Fibroblast of the aortic adventitia (primary cell): ENCODE measurements at places on chromosomes 3 and 15. TPM values are rescaled to one million over a fixed set of nuclear protein-coding genes. Genes with fewer than 3 reads are reported as not detected.
A peak's percentile ranks its signal among the peaks of the same experiment; 100 is the strongest.

GRCh38 chr15:80203361-80203885 lies 48.6 kb downstream of the CTXND1 start:
- DNase-seq = no peak

DNA sequence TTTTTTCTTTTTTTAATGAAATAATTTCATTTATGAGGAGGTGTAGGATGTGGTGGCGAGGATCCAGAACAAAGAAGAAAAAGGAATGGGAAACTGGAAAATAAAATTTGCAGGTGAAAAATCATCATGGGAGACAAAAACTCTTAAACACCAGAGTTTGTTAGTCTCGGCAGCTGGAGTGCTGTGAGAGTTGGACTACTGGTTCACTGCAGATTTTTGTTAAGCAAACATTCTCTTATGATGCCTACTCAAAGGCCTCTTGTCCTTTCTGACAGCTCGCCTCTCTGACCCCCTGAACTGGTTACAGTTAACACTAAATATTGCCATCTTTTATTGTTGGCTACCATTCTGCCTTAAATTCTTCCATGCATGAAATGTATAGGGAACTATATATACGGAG lies 152.4 kb upstream of the DPH6 start:
- no peak for DNase-seq

GRCh38 chr3:8953313-8953712 lies 10.0 kb downstream of the RAD18 start:
- no peak for DNase-seq

DNA sequence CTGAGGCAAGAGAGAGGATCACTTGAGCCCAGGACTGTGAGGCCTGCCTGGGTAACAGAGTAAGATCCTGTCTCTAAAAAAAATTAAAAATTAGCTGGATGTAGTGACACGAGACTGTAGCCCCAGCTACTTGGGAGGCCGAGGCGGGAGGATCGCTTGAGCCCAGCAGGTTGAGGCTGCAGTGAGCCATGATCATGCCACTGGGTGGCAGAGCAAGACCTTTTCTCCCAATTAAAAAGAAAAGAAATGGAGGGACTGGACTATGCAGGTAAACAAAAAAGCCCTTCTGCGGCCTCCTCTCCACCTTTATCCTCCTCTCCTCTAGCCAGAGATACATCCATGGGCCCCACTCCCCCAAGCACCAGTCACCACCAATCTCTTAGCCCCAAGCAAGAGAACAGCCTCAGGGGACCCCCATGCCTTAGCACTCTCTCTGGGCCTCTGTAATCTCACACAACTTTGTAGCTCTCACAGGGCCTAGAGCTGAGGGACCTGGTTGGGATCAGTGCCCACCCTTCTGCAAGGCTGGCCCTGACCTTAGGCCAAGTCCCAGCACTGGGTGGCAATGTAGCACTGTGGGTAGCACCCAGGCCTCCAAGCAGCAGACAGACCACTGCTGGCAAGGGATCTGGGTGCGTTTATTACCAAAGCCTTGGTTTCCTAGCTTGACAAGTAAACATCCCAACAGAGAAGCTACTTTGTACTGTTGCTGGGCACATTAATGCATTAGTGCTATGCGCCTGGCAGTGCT lies 43.4 kb downstream of the FAM174B start:
- DNase-seq = no peak

GRCh38 chr3:66053550-66054094 lies 14.9 kb upstream of the MAGI1 start:
- DNase-seq = peak; percentile 31

- DNase-seq = no peak
Measured at GRCh38 chr3:197709135-197709534, 27.6 kb downstream of the RUBCN start.

DNA sequence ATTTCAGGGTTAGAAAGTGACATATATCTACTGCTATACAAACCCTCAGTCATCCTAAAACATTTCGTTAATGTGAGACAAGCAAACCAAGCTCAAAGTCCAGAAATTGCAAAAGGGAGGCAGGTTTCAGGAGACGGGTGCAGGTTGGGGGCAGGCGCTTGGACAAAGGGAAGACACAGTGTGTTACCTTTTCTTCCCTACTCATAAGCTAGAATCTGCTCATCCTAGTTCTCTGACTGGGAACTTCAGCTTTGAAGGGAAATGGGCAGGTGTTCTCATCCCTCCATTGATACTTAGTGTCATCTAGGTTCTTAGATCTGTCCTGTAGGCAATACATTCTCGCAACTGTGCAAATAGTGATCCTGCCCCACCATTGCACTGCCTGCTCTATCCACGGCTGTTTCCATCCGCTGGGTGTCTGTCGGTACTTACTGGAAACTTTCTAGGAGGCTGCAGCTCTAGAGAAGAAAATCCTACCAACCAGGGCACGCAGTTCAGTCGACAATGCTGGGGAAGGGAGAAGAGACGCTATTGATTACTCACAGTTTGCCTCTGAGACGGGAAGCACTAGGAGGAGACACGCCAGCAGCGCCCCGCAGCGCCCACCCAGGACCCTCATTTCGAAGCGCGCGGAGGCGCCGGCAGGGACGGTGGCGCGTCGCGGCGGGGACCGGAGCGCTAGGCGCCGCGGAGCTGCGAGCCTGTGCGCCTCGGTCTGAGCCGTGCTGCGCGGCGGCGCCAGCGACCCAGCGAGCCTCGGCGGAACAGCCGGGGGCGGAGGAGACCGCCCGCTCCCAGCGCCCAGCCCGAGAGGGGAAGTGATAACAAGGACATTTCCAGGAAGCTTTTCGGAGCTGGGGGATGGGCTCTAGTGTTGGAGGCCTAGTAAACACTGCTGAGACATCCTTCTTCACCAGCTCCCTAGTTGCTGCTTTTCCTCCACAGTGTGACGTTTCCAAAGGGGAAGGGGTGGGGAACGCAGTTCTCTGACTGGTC lies at the start of gene PROS1:
Gene PROS1 (minus strand): TSS at position 766 of the 996 bp plus-strand sequence. CDS start 147 bp downstream, at position 619.
- DNase-seq = peak; percentile 91

GRCh38 chr15:65286069-65286703 lies 497 bp downstream of the PARP16 start:
- DNase-seq = peak; percentile 16

GRCh38 chr3:156360083-156360482 lies 194.8 kb downstream of the SSR3 start:
- no peak for DNase-seq

GRCh38 chr3:51340013-51340829 lies 44.9 kb upstream of the MANF start:
- peak; percentile 97 for DNase-seq

- DNase-seq = peak; percentile 92
Measured at GRCh38 chr15:31435261-31435911, 108.8 kb downstream of the KLF13 start.

GRCh38 chr3:10647376-10647775 lies 142.0 kb upstream of the ATP2B2 start:
- DNase-seq = no peak

DNA sequence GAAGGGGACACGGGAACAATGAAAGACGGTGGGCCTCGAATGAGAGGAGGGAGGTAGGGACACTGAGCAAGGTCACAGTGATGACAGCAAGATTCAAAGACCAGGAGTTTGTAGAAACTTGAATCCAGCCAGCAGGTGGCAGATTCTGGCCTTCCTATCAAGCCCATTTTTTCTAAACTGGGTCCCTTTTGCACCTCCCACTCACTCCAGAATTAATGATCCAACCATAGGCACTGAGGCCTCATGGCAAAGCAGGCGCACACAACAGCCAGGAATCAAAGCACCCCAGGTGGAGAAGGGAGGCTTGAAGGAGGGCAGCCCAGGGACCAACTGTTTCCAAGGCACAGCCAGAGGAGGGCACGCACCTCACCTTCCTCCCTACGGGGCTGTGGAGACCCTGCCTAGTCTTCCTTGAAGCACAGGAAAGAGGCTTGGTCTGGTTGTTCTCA lies 90.2 kb downstream of the ANP32A start:
- DNase-seq = peak; percentile 70

DNA sequence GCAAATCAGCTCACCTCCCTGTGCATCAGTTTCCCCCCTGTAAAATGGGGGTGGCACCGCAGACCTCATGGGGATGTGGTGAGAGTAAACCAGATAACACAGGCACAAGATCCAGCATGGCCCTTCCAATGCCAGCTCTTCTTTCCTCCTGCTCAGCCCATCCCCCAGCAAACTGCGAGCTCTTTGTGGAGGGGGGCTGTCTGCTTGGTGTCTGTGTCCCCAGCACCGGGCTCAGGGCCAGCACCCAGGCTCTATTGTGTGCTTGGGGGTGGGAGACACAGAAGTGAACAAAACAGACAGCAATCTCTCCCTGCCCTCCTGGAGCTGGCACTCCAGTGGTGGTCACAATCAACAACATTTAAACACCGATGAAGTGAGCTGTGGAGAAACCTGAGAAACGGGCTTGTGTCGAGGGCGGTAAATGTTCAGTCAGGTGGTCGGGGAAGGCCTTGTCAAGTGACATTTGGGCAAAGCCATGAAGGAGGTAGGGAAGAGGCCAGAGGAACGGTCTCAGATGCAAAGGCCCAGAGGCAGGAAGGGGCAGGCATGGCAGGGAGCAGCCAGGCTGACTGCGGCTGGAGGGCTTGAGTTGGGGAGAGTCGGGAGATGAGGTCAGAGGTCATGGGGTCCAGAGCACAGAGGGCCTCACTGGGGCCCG lies 28.4 kb downstream of the GRIP2 start:
- no peak for DNase-seq

DNA sequence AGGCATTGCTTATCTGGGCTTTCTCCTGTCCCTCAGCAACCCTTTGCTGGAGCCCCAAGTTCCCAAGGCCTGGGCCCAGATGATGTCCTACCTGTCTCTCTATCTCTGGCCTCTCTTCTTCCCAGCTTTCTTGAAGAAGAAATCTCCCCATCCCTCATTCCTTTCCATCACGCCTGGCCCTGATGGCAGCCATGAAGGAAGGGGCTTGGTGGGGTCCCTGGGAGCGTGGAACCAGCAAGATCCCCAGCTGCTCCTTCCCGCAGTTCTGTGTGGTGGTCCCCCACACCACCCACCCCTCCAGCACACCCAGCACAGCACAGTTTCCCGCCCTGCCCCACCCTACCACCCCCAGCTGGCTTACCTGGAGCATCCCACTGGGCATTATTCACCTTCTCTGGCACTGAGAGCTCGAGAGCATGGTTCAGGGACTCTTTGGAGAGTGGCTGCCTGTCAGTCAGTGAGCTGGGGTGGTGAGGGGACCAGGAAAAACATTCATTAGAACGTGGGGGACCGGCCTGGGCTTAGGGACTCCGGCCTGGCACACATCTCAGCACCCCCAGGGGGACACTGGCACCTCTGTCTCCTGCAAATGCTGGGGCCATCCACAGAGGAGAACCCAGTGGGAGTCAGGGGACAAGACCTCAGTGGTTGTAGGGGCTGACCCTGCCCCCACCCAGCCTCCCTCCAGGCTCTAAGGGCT lies 26.6 kb downstream of the ACSBG1 start:
- DNase-seq = no peak

- DNase-seq = no peak
Measured at GRCh38 chr15:87747087-87747486, 509.5 kb downstream of the NTRK3 start.

DNA sequence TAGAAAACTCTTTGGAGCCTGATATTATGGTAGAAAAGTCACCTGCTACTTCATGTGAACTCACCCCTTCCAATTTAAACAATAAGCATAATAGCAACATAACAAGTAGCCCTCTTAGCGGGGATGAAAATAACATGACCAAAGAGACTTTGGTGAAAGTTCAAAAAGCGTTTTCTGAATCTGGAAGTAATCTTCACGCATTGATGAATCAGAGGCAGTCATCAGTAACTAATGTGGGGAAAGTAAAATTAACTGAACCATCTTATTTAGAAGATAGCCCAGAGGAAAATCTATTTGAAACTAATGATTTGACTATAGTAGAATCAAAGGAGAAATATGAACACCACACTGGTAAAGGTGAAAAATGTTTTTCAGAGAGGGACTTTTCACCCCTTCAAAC lies 5.1 kb upstream of the SCG5 start:
- no peak for DNase-seq

DNA sequence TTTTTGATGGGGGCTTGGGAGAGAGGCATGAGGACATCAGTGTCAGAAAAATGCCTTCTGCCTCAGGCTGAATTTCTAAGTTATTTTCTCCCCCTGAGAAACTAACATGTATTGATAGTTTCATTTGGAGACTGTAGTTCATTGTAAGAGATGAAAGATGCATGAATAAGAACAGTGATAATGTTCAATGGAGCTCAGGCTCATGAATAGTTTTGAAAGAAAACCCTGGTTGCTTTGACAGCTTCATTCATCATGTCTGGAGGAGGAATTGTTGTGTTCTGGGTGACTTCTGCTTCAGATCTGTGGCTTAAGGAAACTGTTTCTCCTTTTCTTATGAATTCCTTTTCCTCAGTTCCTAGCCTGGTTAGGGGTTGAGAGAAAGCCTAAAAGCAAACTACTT lies 204.0 kb upstream of the LRRC3B start:
- DNase-seq = no peak

GRCh38 chr15:99132122-99132521 lies 27.2 kb downstream of the SYNM start:
- no peak for DNase-seq

DNA sequence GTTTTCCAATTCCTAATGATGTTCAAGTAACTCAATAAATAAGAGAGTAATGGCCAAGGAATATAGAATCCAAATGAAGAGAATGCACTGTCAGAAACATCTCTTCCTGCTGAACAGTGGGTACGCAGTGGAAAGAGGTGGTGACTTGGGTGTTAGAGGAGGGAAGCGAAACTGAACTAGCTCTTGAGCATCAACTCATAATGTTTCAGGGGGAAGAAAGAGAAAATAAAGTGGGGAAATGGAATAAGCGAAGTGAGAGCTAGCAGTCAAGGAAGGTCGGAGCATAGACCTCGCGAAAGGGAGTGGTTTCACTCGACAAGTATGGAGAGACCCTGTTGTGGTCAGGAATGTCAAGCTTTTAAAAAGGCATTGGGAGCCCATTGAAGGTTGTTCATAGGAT lies 309.5 kb downstream of the GAP43 start:
- DNase-seq = no peak

DNA sequence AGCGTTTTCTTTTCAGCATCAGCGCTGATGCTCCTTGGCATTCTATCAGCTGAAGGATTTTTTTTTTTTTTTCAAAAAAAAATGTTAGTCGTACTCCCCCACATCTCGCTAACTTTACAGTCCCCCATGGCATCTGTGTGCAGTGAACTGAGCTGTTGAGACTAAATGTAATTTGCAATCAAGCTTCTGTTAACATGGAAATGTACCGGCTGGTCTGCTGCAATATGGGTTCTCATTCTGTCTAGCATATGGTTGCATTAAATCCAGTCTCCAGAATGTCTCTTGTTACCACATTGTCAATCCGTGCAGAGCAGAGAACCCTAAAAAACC lies 32.2 kb upstream of the TPRG1 start:
- no peak for DNase-seq

DNA sequence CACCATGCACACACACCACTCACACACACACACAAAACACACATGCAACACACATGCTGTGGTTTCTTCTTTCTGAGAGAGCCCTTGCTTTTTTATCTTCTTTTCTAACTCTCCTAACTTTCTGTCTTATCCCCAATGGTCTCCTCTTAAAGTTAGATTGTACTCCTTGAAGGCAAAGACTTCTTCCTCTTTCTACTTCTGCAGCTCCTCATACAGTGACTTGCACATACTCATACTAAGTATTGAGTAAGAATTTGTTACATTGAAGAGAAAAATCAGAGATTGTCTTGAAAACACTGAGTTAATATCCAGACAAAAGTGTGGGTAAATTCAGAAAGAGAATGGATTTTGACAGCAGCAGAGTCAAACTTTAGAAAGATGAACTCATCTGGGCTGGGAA lies 64.4 kb downstream of the GTPBP8 start:
- DNase-seq = no peak

The IL1RAP gene
- total RNA-seq = 8.1 and 14.6 TPM in 2 replicates

The CSPG5 gene
- 0.09 TPM in 1 of 2 replicates, not detected in the other for total RNA-seq

The HRG gene
- total RNA-seq = not detected in 2 replicates

The DAPK2 gene
- total RNA-seq = 3.7 and 4.2 TPM in 2 replicates

The DNAH12 gene
- 0.09 and 0.25 TPM in 2 replicates for total RNA-seq

The DAZL gene
- total RNA-seq = not detected in 2 replicates

The LMCD1 gene
- total RNA-seq = 22.4 and 30.3 TPM in 2 replicates

The ANKUB1 gene
- total RNA-seq = not detected in 2 replicates

The CRTAP gene
- total RNA-seq = 109 and 323 TPM in 2 replicates
